COLO829 (cell line): ENCODE measurements at places on chromosomes 1 and 21.

DNA sequence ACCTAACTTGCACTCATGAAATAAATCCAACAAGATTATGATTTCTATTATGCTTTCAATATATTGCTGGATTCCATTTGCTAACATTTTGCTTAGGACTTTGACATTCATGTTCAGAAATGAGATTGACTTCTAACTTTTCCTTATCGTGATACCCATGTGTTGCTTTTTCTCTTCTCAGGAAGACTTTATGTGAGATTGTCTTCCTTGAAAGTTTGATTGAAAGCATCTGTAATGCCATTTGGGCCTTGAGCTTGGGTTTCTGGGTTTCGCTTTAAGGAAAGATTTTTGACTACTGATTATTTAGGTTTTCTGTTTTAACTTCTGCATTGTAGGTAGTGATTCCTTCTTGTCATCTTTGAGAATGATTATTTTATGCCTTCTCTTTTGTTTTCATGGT lies 27.8 kb downstream of the AGMAT start:
- no peak for DNase-seq

- peak; percentile 31 for DNase-seq
These were observed 239.1 kb downstream of the HLX start for GRCh38 chr1:221118176-221118937.

DNA sequence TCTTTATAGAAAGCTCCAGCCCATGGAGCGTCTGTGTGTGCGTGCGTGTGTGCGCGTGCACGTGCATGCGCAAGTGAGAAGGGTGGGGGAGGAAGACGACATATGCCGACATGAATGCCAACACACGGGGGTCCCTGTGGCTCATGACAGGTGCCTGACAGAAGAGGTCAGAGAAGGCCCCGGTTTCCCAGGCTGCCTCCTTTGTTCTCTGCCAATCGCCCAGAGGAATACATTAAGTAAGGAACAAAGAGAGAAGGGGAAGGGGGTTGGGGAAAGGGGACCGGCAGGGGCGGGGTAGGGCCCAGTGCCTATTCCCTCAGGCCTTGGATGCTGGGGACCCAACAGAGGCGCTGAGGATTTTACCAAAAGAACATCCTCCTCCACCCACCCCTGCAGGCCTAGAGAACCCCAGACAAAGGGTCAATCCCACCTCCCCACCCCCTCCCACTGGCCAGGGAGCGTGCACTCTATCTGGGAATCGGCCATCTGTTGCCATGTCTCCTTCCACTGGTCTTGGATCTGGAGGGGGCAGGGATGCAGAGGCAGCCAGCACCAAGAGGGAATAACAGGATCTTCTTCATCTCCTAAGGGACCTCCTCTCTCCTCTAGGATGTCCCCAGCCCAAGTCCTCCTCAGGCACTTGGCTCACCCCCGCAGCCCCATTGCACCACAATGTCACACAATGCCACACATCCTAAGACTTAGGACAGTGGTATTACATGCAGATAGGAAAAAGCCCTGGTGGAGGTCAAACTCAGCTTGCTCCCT lies 39.4 kb downstream of the PIK3C2B start:
- no peak for DNase-seq

DNA sequence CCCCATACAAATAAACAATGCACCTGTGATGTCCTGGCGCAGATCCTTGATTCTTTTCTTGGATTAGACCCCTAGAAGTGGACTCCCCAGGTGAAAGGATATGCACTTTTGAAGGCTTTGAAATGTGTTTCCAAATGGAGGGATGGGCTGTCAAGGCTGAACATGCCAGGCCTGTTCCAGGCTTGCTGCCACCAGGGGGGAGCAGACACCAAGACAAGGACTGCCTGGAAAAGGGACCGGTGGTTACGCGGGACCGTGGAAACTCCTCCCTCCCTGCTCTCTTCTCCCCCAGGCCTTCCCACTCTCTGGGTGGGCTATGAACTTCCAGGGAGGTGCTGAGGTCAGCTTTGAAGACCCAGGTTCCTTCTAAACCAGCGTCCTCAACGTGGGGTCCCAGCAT lies 12.7 kb downstream of the C1QB start:
- no peak for DNase-seq

- DNase-seq: no peak
These were observed 20.5 kb downstream of the AHDC1 start for GRCh38 chr1:27583479-27583878.
